AG04450 (cell line): ENCODE measurements at places on chromosomes 6 and 20.

DNA sequence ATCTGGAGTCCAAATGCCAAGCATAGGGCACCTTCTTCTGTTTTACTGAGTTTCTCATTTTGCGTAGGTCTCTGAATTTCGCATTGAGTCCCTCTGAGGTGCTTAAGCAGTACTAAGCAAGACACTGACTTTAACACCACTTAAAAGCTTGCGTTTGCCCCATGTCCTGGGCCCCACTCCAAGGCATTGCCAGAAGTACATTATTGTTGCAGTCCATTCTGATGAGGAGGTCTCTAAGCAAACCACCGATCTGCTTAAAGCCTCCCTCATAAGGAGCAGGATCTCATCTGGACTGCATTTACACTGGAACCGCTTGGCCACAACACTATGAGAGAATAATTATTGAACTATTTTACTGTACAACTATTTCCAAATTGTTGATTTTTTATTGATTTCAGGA, 16.3 kb downstream of the BMP2 start:
- DNase-seq, result no peak

DNA sequence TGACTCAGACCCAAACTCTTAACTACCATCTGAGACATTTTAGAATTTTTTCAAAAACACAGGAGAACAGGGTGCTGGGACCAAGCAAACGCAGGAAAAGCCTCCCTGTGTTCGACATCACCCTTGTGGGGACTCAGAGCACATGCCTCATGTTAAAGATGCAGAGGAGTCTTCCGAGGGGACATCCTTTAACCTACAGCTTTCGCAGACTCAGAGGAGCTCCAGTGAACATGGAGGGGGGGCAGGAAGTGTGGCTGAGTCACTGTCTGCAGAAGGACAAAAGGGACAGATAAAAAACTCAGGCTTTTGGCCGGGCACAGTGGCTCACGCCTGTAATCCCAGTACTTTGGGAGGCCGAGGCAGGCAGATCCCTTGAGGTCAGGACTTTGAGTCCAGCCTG, 15.1 kb downstream of the BMP7 start:
- no peak for DNase-seq

DNA sequence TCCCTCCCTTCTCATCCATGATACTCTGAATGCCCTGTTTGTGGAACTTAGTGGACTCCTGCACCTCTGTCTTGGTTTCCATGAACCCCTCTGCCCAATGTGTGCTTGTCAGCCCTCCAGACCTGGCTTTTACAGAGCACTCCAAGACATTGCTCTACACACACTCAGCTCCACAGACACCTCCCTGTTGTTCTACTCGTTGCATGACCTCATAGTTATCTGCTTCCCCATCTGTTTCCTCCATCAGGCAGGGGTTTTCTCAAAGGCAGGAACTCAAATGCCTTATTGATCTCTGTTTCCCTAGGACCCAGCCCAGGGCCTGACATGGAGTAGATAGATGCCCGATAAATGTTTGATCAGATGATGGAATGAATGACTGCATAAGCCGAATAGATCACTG, 13.3 kb downstream of the PLCG1 start:
- DNase-seq, result no peak

DNA sequence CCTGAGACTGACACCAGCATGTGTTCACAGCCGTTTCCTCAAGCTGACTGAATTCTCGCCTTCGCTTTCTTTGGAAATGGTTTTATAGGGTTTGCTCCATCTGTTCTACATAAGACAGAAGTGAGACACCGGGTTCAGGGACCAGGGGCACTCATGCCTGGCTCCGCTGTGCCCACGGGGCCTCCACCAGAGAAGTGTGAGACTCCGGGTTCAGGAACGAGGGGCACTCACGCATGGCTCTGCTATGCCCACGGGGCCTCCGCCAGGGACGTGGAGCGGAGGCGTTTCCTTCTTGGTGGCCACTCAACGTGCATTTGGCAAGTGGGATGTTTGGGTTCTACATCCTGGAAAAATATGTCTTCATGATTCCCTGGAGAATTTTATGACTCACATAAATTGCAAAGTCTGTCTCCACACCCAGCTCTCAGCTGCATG, 106.6 kb downstream of the RNASET2 start:
- no peak for DNase-seq

- no peak for DNase-seq
These were observed 35.3 kb downstream of the CD2AP start for GRCh38 chr6:47512872-47513271.

GRCh38 chr20:19598117-19598850, 159.8 kb upstream of the RIN2 start:
- DNase-seq, result no peak
